Activated CD8-positive, alpha-beta memory T cell treated with anti-CD3 and anti-CD28 coated beads for 48 hours (primary cell): ENCODE measurements at places on chromosomes 5 and 9.

DNA sequence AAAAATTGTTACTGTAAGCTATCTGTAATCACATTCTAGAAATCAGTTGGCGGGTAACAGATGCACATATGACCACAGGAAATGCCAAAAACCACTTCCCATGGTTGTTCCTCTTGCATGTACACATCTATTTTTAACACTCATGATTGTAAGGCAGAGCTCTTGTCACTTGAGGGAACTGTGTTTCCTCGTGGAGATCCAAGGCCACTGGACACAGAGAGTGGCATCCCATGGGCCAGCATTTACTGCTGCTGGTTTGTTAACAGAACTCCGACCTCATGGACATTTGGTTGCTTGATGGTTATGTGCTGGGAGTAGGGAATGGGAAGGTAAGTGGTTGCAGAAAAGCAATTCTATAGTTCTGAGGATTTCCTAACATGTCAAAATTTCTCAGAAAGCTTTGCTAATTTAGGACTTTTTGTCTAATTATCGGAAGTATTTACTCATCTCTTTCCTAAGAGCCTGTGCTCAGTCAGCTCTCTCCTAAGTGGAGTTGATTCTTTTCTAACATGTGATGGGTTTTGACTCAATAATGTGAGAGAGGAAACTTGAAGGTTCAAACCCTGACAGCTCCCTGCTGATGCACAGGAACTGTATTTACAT is 202.0 kb upstream of the NR3C1 start:
- DNase-seq: no peak

GRCh38 chr5:9373571-9373970 is 172.3 kb downstream of the SEMA5A start:
- DNase-seq: no peak

GRCh38 chr9:130236436-130236985 is 29.0 kb upstream of the HMCN2 start:
- DNase-seq: no peak

DNA sequence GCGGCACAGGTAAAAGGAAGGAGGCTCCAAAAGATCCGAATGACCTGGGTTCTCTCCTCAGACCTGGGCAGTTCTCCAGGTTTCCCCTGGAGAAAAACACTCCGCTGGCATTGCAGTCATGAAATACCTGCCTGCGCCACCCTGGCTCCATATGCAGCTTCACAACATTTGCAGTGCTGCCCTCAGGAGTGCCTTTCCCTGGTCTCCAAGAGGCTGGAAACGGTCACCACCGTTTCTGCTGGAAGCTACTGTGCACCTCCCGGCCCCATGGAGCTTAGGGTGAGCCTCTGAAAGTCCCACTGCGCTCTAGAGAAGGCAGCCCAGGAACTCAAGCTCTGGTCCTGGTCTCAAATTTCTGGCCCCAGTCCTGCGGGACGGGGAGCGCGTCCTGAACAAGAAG is 670 bp downstream of the UGT3A1 start:
- no peak for DNase-seq

DNA sequence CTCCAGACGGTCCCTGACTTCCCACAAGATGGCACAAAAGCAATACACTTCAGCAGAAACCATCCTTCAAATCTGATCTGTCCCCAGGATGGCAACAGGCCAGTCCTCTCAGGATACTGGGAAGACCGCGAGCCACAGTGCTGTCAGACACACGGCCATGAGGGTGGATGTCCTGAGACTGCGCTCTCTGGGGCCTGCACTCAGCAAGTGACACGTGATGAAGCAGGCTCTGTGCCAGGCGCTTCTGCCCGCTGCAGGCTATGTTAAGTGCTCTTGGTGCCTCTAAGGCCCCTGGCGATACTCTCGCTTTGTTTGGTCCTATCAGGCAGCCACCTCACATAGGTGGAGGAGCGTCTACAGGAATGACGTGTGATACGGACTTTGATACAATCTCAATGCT is 7.1 kb downstream of the BRD9 start:
- no peak for DNase-seq
